ENCODE measurements at places on chromosomes 1 and 21. TPM values are rescaled to one million over a fixed set of nuclear protein-coding genes. Genes with fewer than 3 reads are reported as not detected.

- no peak for DNase-seq
Measured at GRCh38 chr21:45043541-45044020, 30.8 kb upstream of the ADARB1 start.

GRCh38 chr1:112849425-112850033, 106.5 kb downstream of the SLC16A1 start:
- peak; percentile 56 for DNase-seq

GRCh38 chr1:33378976-33379375, 51.9 kb downstream of the PHC2 start:
- DNase-seq = no peak

DNA sequence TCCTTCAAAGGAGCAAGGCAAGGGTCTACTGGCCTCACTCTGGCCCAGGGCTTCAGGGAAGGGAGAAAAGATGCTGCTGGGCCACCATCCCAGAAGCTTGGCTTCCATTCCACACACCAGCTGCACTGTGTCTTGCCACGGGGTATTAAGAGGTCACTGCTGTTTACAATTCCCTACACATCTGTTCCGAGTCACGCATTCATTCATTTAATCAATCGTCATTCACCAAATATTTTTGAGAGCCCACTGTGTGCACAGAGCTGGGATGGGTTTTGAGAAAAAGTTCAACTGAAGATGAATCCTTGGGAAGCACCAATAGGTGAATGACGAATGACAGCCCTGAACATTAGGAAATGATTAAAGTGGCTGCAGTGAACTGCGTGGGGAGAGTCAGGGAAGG, 101.7 kb downstream of the NAV1 start:
- DNase-seq = peak; percentile 75

The CYP4Z1 gene
- not detected for total RNA-seq
